ENCODE measurements at places on chromosomes 5 and 9.
A peak's percentile ranks its signal among the peaks of the same experiment; 100 is the strongest.

DNA sequence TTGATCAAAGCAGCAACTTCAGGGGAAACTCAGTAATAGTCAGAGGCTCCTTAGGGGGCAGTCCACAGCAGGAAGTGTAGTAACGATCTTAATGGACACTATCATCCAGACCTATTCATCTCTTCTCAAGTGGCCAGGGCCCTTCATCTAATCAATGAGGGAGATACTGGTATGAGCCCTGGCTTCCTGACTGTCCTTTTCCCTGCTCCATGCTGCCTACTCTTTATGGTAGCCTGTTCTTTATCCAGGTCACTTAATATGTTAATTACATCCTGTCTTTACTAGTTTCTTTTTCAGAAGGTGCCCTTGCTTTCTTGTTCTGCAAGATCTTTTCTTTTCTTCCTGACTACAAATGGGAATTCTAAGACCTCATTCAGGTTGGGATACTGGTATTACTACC lies 197.1 kb downstream of the CAVIN4 start:
- DNase-seq = no peak

GRCh38 chr9:4750023-4750673 lies 9.1 kb upstream of the AK3 start:
- no peak for DNase-seq

DNA sequence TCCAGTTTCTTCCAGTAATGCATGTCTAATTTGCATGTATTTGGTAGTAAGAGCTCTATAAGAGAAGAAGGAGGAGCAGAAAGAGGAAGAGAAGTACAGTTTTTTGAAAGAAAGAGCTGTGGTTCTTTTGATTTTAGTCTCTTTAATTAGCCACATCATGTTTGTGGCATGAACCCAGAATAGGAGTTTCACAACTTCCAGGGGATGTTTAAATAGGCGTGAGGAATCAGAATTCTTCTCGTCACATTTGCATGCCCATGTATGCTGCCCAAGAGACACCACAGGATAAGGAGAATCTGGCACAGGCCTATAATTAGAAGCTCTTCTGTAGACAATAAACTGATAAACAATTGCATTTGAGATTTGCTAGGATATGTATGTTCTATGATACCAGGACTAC lies 78.7 kb downstream of the GAS1 start:
- no peak for DNase-seq

GRCh38 chr9:108885643-108886348 lies 23.7 kb downstream of the ACTL7A start:
- DNase-seq = peak; percentile 95

- DNase-seq = no peak
Measured at GRCh38 chr5:164801910-164802309, 1296.5 kb downstream of the MAT2B start.

GRCh38 chr9:22363421-22363887 lies 83.2 kb upstream of the DMRTA1 start:
- no peak for DNase-seq

- peak; percentile 90 for DNase-seq
Measured at GRCh38 chr5:138725153-138725817, 27.9 kb upstream of the CTNNA1 start.

- no peak for DNase-seq
Measured at GRCh38 chr9:92739346-92739970, 25.2 kb downstream of the BICD2 start.

GRCh38 chr9:95874303-95874988 lies 1.0 kb upstream of the ERCC6L2 start:
- no peak for DNase-seq

- DNase-seq = peak; percentile 87
Measured at GRCh38 chr9:69421908-69422801, 97.1 kb downstream of the ENTREP1 start.

GRCh38 chr9:18675973-18676372 lies 202.0 kb downstream of the ADAMTSL1 start:
- no peak for DNase-seq

- DNase-seq = no peak
Measured at GRCh38 chr5:143284521-143284920, 119.0 kb downstream of the NR3C1 start.

- DNase-seq = peak; percentile 78
Measured at GRCh38 chr9:116661037-116661954, 25.8 kb upstream of the TRIM32 start.

- no peak for DNase-seq
Measured at GRCh38 chr5:64834037-64834436, 65.3 kb downstream of the CWC27 start.

DNA sequence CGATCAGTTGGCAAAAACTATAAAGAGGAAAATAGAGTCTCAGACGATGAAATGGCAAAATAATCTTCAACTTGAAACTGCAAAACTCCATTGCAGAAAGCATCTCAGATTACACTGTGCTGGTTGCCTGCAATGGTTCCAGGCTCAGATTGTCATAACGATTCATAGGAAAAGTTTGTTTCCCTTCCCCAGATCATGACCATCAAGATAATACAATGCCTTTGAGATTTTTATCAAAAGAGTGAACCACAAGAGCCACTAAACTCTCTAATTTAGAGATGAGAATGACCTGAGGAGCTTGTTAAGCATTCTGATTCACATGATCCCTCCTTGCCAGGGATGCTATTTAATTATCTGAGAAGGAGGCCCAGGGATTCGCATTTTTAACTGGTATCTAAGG lies 52.6 kb upstream of the ITGA1 start:
- DNase-seq = no peak

GRCh38 chr5:56681346-56681745 lies 134.0 kb upstream of the MAP3K1 start:
- no peak for DNase-seq

- no peak for DNase-seq
Measured at GRCh38 chr5:163509291-163509951, 4.0 kb downstream of the MAT2B start.

DNA sequence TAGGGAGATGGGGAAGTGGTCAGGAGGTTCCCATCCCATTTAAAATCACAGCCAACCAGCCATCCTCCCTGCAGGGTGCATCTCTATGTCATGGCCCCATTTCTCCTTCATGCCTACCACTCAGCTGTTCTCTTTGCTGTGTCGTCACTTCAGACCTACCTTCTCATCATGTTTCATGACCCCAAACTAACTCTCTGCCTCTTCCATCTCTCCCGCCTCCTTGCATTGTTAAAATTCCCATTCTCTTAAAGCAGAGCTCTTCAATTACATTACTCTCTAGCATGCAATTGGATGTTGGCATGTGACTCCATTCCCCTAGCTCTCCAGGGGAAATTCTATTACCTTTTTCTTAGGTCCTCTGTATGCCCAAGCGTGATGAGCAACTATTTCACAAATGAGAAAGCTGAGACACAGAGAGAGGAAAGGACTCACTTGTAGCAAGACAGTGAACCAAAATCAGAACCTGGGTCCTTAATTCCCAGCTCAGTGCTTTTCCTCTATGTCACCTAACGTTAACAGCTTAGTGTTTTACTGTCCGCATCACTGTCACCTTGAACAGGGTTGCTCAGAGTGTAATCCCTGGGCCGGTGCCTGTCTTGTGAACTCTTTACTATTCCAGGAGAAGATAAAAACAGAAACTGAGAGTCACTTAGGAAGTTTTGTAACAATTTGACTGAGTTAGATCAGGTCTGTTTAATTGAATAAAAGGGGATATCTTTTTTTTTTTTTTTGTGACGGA lies 28.1 kb downstream of the PDE6A start:
- DNase-seq = no peak

GRCh38 chr5:127040796-127041520 lies 10.6 kb upstream of the MARCHF3 start:
- peak; percentile 28 for DNase-seq

- no peak for DNase-seq
Measured at GRCh38 chr5:35345222-35345621, 114.9 kb upstream of the PRLR start.

Measured in NCI-H510A treated with DMSO at 0.1 percent for 48 hours (cell line).